Stimulated activated CD4-positive, alpha-beta T cell treated with anti-CD3 and anti-CD28 coated beads, Interleukin-2, amount 100 ng/mL, for 48 hours (primary cell): ENCODE measurements at places on chromosomes 1 and 21.

DNA sequence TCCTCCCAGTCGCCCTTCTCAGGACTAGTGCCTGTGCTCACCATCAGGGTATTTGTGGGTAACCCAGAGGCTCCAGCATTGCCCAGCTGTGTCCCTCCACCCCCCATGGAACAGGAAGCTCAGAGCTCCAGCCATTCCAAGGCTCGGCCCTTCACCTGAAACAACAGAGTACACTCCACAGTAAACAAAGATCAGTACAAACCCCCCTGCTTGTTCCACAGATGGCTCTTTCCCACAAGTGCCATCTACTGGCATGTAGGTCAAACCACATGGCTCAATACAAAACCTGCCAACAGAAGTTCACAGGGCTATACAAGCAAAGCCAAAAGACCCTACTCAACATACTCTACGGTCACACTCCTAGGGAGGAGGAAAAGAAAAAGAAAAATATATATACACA lies 258.7 kb downstream of the AGBL4 start:
- no peak for DNase-seq

GRCh38 chr1:5887349-5887970 lies 104.8 kb downstream of the NPHP4 start:
- no peak for DNase-seq

DNA sequence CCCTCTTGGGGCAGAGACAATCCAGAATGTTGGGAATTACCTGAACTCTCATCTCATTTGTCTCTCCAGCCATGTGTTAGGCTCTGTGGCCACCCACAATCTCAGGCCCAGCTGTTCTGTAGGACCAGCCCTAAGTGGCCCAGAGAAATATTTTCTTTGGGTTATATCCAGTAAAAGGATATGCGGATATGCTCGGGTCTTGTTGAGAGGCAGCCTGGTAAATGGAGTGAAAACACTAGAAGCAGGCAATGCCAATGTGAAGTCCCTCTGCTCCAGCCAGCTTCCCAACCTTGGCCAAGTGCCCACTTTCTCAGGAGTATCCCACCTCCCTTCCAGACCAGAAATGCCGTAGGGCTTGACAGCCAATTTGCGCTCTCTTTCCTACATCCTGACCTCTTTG lies 192.2 kb downstream of the ST6GALNAC3 start:
- DNase-seq, result no peak

DNA sequence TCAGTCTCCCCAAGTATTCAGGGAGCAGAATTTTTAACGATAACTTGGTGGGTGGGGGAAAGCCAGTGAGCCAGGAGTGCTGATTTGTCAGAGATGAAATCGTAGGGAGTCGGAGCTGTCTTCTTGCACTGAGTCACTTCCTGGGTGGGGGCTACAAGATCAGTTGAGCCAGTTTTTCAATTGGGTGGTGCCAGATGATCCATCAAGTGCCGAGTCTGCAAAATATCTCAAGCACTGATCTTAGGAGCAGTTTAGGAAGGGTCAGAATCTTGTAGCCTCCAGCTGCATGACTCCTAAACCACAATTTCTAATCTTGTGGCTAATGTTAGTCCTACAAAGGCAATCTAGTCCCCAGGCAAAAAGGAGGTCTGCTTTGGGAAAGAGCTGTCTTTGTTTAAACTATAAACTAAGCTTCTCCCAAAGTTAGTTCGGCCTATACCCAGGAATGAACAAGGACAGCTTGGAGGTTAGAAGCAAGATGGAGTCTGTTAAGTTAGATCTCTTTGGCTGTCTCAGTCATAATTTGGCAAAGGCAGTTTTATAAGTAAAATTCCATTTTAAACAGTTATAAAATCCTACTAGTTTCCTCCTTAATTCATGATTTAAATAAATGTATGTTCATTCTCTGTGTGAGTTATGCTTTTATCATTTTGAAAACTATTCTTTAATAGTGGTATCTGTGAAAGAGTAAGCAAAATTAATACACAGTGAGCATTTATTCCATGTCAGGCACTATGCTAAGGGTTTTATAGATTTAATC lies 51.7 kb downstream of the SLC16A1 start:
- peak; percentile 42 for DNase-seq
